NCI-H460 (cell line): ENCODE measurements at places on chromosomes 5 and 9. TPM values are rescaled to one million over a fixed set of nuclear protein-coding genes. Genes with fewer than 3 reads are reported as not detected.

The FGF1 gene
- not detected in 2 replicates for total RNA-seq

The LTC4S gene
- 0.81 and 0.87 TPM in 2 replicates for total RNA-seq

The IL9 gene
- not detected in 2 replicates for total RNA-seq

The C1QTNF2 gene
- not detected in 2 replicates for total RNA-seq

The KCNV2 gene
- not detected in 2 replicates for total RNA-seq

The GMCL2 gene
- not detected in 2 replicates for total RNA-seq

The ZNF366 gene
- total RNA-seq, result not detected in 2 replicates

The GARIN3 gene
- total RNA-seq, result not detected in 2 replicates

The F12 gene
- total RNA-seq, result 10.9 and 12.8 TPM in 2 replicates

The PIP5K1B gene
- total RNA-seq, result 3.4 and 3.5 TPM in 2 replicates

The CDC20B gene
- not detected in 2 replicates for total RNA-seq

The COL27A1 gene
- 1.2 and 2.8 TPM in 2 replicates for total RNA-seq

The TRAF1 gene
- 0.87 and 1.5 TPM in 2 replicates for total RNA-seq

The CCDC192 gene
- total RNA-seq, result not detected in 2 replicates

The GABRA1 gene
- not detected in 2 replicates for total RNA-seq

The MAMDC2 gene
- total RNA-seq, result not detected in 2 replicates

The HACD4 gene
- total RNA-seq, result not detected in 2 replicates

The CAVIN4 gene
- total RNA-seq, result 0.67 and 1.4 TPM in 2 replicates

The FGFR4 gene
- 2.1 and 2.4 TPM in 2 replicates for total RNA-seq

The ZNF483 gene
- 1.6 and 2.6 TPM in 2 replicates for total RNA-seq

The SHC3 gene
- total RNA-seq, result 2.0 and 2.4 TPM in 2 replicates

The TMEM8B gene
- total RNA-seq, result 1.2 and 1.4 TPM in 2 replicates
